ENCODE measurements at places on chromosomes 6 and 20.
A peak's percentile ranks its signal among the peaks of the same experiment; 100 is the strongest.

DNA sequence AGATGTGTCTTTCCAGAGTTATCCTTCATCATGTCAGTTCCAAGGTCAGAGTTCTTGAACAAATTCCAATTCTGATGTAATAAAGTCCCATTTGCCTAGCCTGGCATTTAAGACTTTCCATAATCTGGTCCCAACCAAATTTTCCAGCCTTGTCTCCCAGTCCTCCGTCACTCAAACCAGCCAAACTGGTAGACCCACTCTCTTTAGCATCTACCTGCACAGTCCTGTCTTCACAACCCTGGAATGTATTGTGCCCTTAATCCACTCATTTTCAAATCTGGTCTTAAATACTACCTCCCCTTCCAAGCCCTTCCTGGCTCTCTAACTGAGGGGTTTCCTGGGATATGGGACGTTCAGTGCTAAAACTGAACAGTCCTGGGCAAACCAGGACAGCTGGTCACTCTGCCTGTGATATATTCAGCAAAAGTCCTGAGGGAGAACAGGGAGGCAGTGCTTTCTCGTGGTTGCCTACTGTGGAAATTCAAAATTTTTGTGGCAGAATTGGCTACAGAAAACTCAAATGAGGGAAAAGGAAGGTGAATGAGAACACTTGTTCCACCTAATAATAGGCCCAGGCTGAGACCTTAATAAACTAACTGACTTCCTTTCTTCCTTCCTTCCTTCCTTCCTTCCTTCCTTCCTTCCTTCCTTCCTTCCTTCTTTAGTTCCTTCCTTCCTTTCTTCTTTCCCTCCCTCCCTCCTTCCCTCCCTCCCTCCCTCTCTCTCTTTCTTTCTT lies 10.8 kb upstream of the AKAP7 start:
- no peak for DNase-seq
- H3K4me1 ChIP-seq, result no peaks in the 10 kb centered on the region
- H3K36me3 ChIP-seq, result no peaks in the 10 kb centered on the region
- no peak overlapping the region for H3K27ac ChIP-seq

DNA sequence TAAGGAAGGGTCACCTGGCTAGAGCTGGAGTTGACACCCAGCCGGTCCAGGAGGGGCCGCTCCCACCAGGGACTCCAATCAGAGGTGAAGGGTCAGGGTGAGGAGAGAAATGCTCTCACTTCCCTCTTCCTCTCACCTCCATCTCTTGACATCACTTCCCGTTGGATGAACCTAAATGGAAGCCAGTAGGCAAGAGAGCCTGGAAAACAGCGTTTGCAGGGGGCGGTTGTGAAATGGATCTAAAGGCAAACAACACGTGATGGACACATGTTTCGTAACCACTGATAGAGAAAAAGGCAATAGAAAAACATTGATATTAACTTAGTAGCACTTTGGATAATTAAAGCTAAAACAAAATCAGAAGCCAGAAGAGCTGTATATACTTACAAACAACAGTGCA lies 105.6 kb upstream of the FOXA2 start:
- no peaks in the 10 kb centered on the region for H3K27me3 ChIP-seq
- no peak overlapping the region for H3K4me3 ChIP-seq
- H3K27ac ChIP-seq, result no peak overlapping the region
- H3K4me1 ChIP-seq, result no peaks in the 10 kb centered on the region
- no peak for DNase-seq

GRCh38 chr20:45441746-45442145 lies 25.8 kb downstream of the PIGT start:
- no peak for DNase-seq
- no peaks in the 10 kb centered on the region for H3K36me3 ChIP-seq
- peaks cover 5% of the 10 kb centered on the region for H3K4me1 ChIP-seq
- no peak overlapping the region for H3K27ac ChIP-seq
- H3K27me3 ChIP-seq, result peaks cover 4% of the 10 kb centered on the region

DNA sequence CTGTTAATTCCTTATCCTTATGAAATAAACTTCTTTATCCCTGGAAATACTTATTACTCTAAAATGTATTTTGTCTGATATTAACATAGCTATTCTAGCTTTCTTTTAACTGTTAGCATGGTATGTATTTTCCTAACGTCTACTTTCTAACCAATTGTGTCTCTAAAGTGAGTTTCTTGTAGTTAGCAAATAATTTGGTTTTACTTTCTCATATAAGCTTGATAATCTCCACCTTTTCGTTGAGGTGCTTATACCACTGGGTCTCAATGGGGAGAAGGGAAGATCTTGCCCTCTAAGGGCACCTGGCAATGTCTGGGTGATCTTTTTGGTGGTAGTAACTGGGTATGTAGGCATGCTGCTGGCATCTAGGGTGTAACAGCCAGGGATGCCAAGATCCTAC lies 25.7 kb downstream of the ZNF334 start:
- no peaks in the 10 kb centered on the region for H3K4me1 ChIP-seq
- no peaks in the 10 kb centered on the region for H3K27me3 ChIP-seq
- H3K4me3 ChIP-seq, result no peak overlapping the region
- no peak for DNase-seq
- no peak overlapping the region for H3K27ac ChIP-seq

GRCh38 chr6:137777687-137778075 lies 89.4 kb upstream of the TNFAIP3 start:
- no peaks in the 10 kb centered on the region for H3K27me3 ChIP-seq
- H3K4me3 ChIP-seq, result no peak overlapping the region
- H3K36me3 ChIP-seq, result no peaks in the 10 kb centered on the region
- H3K4me1 ChIP-seq, result no peaks in the 10 kb centered on the region
- H3K27ac ChIP-seq, result no peak overlapping the region

GRCh38 chr20:62989201-62989601 lies 17.6 kb downstream of the BHLHE23 start:
- H3K27ac ChIP-seq, result no peak overlapping the region
- DNase-seq, result no peak
- H3K4me3 ChIP-seq, result peak overlapping the region; percentile 44
- no peaks in the 10 kb centered on the region for H3K27me3 ChIP-seq
- peaks cover 23% of the 10 kb centered on the region for H3K4me1 ChIP-seq
